A549 treated with CORT108297 at 1 μM for 4 hours (cell line): ENCODE measurements at places on chromosomes 2 and 18. TPM values are rescaled to one million over a fixed set of nuclear protein-coding genes. Genes with fewer than 3 reads are reported as not detected.

The FKBP1B gene
- 8.7 to 11.7 TPM (median 9.8 TPM) in 5 replicates for total RNA-seq

The TMEM247 gene
- not detected in 5 replicates for total RNA-seq

The C2orf76 gene
- 11.8 to 16.6 TPM (median 12.4 TPM) in 5 replicates for total RNA-seq

The IL36A gene
- not detected in 5 replicates for total RNA-seq

The UGT1A10 gene
- 0.06 TPM in 1 of 5 replicates, not detected in the others for total RNA-seq

The GRP gene
- not detected in 5 replicates for total RNA-seq

The ENOSF1 gene
- 22.9 to 29.6 TPM (median 26.9 TPM) in 5 replicates for total RNA-seq

The MAL gene
- total RNA-seq, result 0.07 TPM in 1 of 5 replicates, not detected in the others

The CROCC2 gene
- not detected in 5 replicates for total RNA-seq

The DSG1 gene
- total RNA-seq, result not detected in 5 replicates

The DSG2 gene
- total RNA-seq, result 42.8 to 70.7 TPM (median 58.8 TPM) in 5 replicates

The HOXD12 gene
- total RNA-seq, result not detected in 5 replicates

The NYAP2 gene
- total RNA-seq, result not detected in 5 replicates

The ATRAID gene
- 208 to 219 TPM (median 213 TPM) in 5 replicates for total RNA-seq

The TEX44 gene
- total RNA-seq, result not detected in 5 replicates

The SLC4A3 gene
- 2.5 to 4.1 TPM (median 3.1 TPM) in 5 replicates for total RNA-seq

The C2orf72 gene
- 5.5 to 8.2 TPM (median 6.4 TPM) in 5 replicates for total RNA-seq

The FAHD2B gene
- 10.4 to 12.4 TPM (median 11.5 TPM) in 5 replicates for total RNA-seq

The MC4R gene
- total RNA-seq, result not detected in 5 replicates

The UNC80 gene
- not detected in 5 replicates for total RNA-seq

The KCNG3 gene
- total RNA-seq, result 0.55 to 0.95 TPM (median 0.77 TPM) in 5 replicates

The CTAGE1 gene
- 0.05 TPM in 1 of 5 replicates, not detected in the others for total RNA-seq

The RAB1A gene
- total RNA-seq, result 228 to 246 TPM (median 245 TPM) in 5 replicates

The PAX3 gene
- not detected in 5 replicates for total RNA-seq

The CIB4 gene
- 0.16 to 0.34 TPM in 2 of 5 replicates, not detected in the others for total RNA-seq

The CERS6 gene
- 13.1 to 16.1 TPM (median 15.2 TPM) in 5 replicates for total RNA-seq

The TXNDC2 gene
- total RNA-seq, result 0.07 to 0.32 TPM (median 0.10 TPM) in 5 replicates

The SH3RF3 gene
- total RNA-seq, result 0.40 to 0.50 TPM (median 0.40 TPM) in 5 replicates

The ANKMY1 gene
- 8.0 to 12.7 TPM (median 12.1 TPM) in 5 replicates for total RNA-seq

The INPP5D gene
- 0.29 to 0.60 TPM (median 0.45 TPM) in 5 replicates for total RNA-seq

The GEN1 gene
- total RNA-seq, result 12.2 to 13.7 TPM (median 13.5 TPM) in 5 replicates

The MROH2A gene
- 0.09 to 0.20 TPM (median 0.15 TPM) in 4 of 5 replicates, not detected in the other for total RNA-seq

The ZNF519 gene
- 1.3 to 2.2 TPM (median 1.7 TPM) in 5 replicates for total RNA-seq

The VIT gene
- 0.04 TPM in 1 of 5 replicates, not detected in the others for total RNA-seq

The CHRND gene
- total RNA-seq, result not detected in 5 replicates

The ZNF804A gene
- total RNA-seq, result not detected in 5 replicates

The KIF5C gene
- 0.27 to 0.43 TPM (median 0.31 TPM) in 5 replicates for total RNA-seq

The PSD4 gene
- 8.3 to 12.9 TPM (median 10.1 TPM) in 5 replicates for total RNA-seq

The SP5 gene
- total RNA-seq, result 0.05 TPM in 1 of 5 replicates, not detected in the others

The SLC5A7 gene
- not detected in 5 replicates for total RNA-seq

The GYPC gene
- total RNA-seq, result not detected in 5 replicates

The SAP130 gene
- total RNA-seq, result 9.8 to 13.3 TPM (median 12.2 TPM) in 5 replicates

The MARCO gene
- 0.05 to 0.09 TPM (median 0.09 TPM) in 4 of 5 replicates, not detected in the other for total RNA-seq

The GAL3ST2 gene
- total RNA-seq, result 0.13 to 0.35 TPM (median 0.32 TPM) in 5 replicates

The LYPD6 gene
- total RNA-seq, result 0.06 to 0.19 TPM (median 0.06 TPM) in 4 of 5 replicates, not detected in the other

The DSEL gene
- 0.27 to 0.40 TPM (median 0.34 TPM) in 5 replicates for total RNA-seq
